ENCODE measurements at places on chromosomes 12 and 14.
A peak's percentile ranks its signal among the peaks of the same experiment; 100 is the strongest.

DNA sequence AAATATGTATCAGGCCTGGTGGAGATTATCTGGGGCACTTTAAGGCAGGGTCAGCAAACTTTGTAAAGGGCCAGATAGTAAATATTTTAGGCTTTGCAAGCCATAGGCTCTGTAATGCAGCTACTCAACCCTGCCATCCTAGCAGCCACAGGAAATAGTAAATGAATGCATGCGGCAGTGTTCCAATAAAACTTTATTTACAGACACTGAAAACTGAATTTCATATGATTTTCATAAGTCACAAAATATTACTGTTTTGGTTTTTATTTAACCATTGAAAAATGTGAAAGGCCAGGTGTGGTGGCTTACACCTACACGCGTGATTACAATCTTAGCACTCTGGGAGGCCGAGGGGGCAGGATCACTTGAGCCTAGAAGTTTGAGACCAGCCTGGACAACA, 3.2 kb upstream of the CAMKK2 start:
- no peak for DNase-seq

- DNase-seq = no peak
Observed at GRCh38 chr12:82522762-82523161, 163.9 kb upstream of the TMTC2 start.

GRCh38 chr12:70042675-70043074, 200.6 kb upstream of the CNOT2 start:
- DNase-seq = no peak

- no peak for DNase-seq
Observed at GRCh38 chr14:64541972-64542835, 1.7 kb downstream of the HSPA2 start.

GRCh38 chr12:16359512-16360491, 12.4 kb downstream of the MGST1 start:
- DNase-seq = no peak

DNA sequence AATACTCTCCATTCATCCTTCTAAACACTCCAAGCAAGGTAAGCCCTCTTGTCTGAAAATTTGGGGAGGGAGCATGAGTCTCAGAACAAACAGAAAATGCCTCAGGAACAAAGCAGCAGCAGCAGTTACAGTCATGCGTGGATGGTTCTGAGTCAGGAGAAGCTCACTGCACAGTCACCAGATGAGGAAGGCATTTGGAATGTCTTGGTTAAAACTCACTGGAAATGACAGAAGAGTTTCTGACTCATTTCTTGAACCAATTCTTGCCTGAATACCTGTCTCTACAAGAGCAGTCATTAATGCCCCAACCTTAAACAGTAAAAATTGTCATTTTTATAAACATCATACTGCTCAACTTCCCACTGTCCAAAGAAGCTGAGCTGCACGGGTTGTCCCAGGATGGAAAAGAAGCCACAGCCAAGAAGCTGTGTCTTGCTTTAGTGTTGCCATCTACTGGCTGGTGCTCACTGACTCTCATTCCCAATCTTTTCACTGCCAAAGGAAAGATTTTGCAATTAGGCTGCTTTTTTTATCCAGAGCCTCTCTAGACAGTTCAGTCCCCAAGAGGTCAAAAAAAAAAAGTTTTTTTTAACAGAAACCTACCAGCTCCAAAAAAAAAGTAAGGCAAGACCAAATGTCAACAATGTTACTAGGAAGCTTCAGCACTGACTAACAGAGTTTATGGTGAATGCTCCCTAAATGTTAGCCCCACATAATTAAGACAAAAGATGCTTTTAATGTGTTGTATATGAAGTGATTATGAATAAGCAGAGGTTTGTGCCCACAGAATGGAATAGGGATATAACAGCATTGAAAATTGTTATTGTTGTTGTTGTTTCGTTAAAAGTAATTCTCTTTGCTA, 40.4 kb downstream of the KICS2 start:
- peak; percentile 79 for DNase-seq

DNA sequence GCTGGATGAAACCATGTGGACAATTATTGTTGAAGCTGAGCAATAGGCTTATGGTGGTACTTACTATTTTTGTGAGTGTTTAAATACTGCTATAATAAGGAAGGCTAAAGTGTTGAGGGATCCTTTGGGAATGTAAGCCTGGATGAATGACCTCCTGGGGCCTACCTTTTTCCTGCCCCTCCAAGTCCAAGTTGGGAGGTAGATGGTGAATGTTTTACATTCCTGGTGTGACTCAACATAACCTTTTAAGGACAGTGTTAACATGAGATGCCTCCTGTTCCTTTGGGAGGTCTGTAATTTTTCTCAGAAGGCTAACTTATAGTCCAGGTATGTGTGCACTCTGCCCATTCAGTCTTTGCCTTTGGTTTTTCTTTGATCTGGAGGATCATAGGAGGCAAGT, 315.9 kb downstream of the NRXN3 start:
- no peak for DNase-seq

DNA sequence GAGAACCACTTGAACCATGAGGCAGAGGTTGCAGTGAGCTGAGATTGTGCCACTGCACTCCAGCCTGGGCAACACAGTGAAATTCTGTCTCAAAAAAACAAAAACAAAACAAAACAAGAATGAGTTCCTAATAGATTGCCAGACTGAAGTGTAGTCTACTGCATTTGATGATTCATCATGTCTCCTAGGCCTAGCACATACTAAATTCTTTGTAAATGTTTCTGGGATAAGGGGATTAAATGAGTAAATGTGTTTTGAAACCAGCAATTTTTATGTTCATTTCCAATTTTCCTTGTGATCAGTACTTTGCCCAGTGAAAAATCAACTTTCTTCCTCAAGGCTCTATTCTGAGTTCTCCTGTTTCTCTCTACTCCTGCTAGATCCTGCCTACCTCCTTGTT, 2.9 kb upstream of the DYRK2 start:
- DNase-seq = no peak

DNA sequence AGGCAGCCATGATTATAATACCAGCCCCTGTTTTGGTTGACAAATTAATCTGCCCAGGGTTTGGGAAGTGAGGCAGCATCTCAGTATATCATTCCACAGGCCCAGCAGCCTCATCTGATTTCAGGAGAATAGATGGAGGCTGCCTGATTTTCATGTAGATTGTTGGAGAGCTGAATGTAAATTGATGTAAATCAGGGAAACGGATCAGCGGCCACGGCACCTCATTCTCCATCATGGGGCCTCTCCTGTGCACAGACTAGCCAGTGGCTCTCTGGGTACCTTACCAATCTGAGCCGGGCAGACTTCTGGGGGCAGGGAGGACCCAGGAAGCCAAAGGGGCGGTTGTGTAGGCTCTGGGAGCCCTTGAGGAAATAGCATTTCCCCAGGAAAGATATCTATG, 63.7 kb upstream of the GSC start:
- no peak for DNase-seq
